ENCODE measurements at places on chromosomes 7 and 10.

DNA sequence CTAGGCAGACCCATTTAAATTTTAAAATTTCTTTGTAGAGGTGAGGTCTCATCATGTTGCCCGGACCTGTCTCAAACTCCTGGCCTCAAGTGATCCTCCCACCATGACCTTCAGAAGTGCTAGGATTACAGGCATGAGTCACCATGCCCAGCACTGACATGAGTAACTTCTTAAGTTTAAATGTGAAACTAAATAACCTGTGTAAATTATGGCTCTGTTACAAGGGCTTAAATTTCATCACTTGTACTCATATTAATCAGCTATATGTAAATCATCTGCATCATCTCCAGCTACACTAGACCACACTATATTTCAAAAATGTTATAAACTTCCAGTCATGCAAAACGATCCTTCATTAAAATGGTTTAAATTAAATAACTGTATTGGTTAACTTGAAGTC is 56.1 kb downstream of the ATAD1 start:
- DNase-seq = no peak

GRCh38 chr10:78264361-78264760 is 230.7 kb downstream of the RPS24 start:
- DNase-seq = no peak

DNA sequence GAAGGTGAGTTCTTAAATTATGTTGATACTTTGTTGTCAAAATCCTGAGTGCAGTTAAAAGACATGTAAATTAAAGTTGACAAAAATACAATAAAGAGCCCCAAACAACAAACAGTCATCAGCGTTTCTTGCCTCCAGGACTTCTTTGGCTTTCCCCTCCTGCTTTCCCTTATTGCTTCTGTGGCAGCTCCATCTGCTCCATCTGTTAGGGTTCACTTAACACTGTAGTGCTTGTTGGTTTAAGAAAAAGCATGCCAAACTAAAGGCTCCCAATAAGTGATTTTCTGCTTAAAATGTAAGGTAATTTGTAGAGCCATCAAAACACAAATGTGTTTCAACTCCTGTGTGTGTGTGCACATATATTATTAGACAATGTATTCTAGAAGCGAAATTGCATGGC is 254.3 kb upstream of the GNAI1 start:
- DNase-seq = no peak

GRCh38 chr10:125084191-125084613 is 76.2 kb downstream of the CTBP2 start:
- DNase-seq = no peak

DNA sequence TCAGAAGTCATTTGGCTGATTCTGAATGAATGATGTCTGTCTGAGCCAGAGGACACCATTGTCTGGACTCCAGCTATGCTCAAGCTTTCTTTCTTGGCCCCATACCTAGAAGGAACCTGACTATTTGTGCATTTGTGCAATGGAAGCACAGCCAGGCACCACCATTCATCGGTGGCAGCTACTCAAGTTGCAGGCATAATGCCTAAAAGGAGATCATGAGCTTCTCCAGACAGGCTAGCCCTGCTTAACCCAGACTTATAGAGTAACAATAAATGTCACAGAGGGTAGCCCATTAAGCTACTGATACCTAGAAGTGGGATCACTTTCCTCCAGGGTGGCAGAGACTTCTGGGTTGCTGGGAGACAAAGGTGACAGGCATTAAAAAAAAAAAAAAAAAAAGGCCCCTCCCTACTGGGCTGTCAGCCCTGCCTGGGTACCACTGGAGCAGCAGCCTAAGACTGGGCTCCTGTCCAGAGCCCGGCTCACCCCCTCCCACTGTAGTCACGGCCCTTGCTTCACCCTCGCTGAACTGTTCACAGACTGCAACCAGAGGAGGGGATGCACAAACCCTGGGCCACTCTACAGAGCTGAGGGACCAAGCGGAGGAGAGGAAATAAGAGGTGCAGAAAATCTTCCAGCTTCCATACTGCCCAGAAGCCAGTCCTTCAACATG is 75.4 kb upstream of the ATP6V0A4 start:
- no peak for DNase-seq

GRCh38 chr7:48101968-48102367 is 12.9 kb downstream of the UPP1 start:
- DNase-seq = no peak

GRCh38 chr7:111132833-111133232 is 41.9 kb downstream of the LRRN3 start:
- DNase-seq = no peak

- no peak for DNase-seq
Observed at GRCh38 chr10:44801383-44802327, 109.5 kb upstream of the TMEM72 start.

DNA sequence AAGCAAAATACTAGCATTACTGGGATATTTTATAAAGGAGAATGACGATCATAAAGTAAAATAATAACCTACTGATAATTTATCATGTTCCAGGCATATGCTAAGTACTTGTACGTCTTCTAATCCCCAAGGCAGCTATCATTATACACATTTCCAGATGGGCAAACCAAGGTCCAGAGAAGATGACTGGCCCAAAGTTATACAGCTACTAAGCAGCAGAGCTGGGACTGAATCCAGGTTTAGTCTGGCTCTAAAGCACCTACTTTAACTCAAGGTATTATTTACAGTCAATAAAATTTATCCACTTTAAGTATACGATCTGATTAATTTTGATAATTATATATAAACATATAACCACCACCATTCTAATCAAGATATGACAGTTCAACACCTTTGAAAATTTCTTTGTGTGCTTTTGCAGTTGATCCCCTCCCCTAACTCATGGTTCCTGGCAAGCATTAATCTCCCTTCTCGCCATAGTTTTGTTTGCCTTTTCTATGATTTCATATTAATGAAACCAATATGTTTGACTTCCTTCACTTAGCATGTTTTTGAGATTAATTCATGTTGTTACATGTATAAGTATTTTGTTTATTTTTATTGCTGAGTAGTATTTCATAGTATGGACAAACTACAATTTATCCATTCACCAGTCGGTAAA is 126.7 kb downstream of the CPEB3 start:
- no peak for DNase-seq

DNA sequence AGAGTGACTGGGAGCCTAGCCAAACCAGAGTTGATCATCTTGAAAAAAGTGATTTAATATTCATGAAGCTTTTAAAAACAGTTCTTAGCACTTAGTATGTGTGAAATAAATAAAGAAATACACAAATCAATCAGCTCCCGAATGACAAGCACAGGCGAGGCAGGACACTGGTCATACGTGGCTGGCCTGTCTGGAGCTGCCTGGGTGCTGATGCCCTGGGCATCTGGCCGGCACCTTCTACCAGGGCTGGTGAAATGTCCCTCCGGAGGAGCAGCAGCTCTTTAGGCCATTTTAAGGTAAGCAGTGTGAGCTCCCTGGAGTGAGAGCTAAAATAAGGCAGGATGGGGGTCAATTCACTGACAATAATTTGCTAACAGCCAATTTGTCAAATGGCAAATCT is 23.7 kb downstream of the IL15RA start:
- DNase-seq = no peak

DNA sequence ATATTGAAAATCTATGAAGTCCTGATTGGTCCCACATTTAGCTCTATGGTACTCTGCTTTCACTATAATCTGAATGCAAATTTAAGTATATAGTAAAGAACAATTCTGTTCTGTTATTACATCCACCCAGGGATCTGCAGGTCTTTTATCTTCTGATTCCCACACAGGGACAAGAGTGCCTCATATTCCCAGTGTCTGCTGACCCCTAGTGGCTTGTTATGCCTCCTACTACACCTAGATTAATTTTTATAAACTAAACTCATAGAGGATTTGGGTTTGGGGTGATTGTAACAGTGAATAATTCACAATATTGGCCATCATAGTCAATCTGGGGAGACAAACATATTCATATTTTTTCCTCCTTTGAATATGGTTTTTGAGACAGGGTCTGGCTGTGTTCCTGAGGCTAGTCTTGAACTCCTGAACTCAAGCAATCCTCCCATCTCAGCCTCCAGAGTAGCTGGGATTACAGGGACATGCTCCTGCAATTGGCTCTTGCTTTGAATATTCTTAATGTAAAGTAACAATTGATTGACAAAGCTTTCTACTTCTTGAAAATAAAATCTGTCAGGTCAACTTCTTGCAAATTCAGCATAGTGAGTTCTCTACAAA is 282.1 kb downstream of the KCND2 start:
- no peak for DNase-seq

- no peak for DNase-seq
Observed at GRCh38 chr7:510782-511281, 8.8 kb downstream of the PDGFA start.

DNA sequence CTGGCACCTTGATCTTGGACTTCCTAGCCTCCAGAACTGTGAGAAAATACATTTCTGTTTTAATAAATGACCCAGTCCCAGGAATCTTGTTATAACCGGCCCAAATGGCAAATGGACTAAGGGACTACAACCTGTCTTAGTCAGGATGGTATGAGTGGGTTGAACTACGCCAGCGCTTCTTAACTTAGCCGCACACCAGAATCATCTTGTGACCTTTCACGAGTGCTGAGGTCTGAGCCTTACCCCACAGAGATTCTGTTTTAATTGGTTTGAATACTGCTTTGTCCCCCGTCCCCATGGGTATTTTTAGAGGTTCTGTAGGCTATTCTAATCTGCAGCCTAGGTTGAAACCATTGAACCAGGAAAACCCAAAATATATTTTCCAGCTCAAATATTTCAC is 48.0 kb downstream of the PFKFB3 start:
- no peak for DNase-seq

DNA sequence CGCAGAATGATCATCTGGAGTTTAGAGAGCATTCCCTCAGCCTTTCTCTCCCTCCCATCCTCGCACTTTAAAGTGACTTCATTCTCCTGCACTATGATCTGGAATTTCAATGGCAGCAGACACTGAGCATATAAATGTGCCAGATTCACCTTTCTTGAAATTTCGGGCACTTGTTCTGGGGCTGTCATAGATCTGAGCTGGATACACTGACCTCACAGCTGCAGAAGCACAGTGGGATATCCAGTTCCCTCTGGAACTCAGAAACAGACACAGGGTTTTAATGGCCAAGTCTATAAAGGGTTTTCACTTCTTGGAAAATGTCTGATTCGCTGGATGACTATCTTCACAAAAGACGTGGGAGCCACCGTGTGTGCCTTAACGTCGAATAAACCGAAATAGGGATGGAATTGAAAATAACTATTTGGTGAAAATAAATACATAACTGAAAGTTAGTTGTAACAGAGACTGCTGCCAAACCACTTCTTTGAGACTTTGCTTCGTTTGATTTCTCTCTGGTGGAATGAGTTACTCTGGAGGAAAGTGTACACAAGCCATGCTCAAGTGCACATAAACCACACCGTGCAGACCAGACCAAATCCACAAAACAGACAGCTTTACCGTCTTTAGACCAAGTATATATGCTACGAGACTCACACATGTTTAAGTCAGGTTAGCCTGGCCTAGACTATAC is 126.1 kb downstream of the SVIL start:
- DNase-seq = no peak
